ENCODE measurements at places on chromosomes 16 and 17. TPM values are rescaled to one million over a fixed set of nuclear protein-coding genes. Genes with fewer than 3 reads are reported as not detected.
A peak's percentile ranks its signal among the peaks of the same experiment; 100 is the strongest.

DNA sequence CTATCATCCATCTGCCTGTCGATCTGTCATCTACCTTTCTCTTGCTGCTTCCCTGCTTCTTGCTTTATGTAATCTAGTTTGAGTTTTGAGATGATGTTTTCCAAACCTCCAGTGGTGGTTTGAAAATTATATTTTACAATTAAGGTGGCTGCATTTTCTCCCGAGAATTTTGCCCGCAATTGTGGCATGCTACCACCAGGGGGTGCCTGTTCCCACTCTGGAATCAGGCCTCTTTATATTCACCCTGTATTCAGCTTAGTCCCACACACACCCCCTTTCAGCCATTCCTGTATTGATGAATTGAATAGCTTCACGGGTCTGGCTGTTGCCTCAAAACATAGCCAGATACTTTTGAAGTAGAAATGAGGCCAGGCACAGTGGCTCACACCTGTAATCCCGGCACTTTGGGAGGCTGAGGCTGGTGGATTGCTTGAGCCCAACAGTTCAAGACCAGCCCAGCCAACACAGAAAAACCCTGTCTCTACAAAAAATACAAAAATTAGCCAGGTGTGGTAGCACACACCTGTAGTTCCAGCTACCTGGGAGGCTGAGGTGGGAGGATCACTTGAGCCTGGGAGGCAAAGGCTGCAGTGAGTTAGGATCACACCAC is 3.2 kb downstream of the PRSS22 start:
- no peaks in the 10 kb centered on the region for H3K4me1 ChIP-seq
- DNase-seq, result no peak
- H3K27me3 ChIP-seq, result no peaks in the 10 kb centered on the region
- no peak overlapping the region for H3K4me3 ChIP-seq
- no peaks in the 10 kb centered on the region for H3K36me3 ChIP-seq

- no peak for DNase-seq
- no peaks in the 10 kb centered on the region for H3K4me1 ChIP-seq
- no peak overlapping the region for H3K4me3 ChIP-seq
- no peaks in the 10 kb centered on the region for H3K27me3 ChIP-seq
Observed at GRCh38 chr16:65154321-65154720, 32.5 kb upstream of the CDH11 start.

GRCh38 chr17:18042983-18043382 is 3.8 kb downstream of the GID4 start:
- no peaks in the 10 kb centered on the region for H3K27me3 ChIP-seq
- H3K36me3 ChIP-seq, result no peaks in the 10 kb centered on the region
- no peak overlapping the region for H3K27ac ChIP-seq
- DNase-seq, result no peak
- H3K4me3 ChIP-seq, result no peak overlapping the region

GRCh38 chr17:69232650-69233049 is 4.0 kb upstream of the ABCA10 start:
- H3K27ac ChIP-seq, result no peak overlapping the region
- no peaks in the 10 kb centered on the region for H3K36me3 ChIP-seq
- no peak for DNase-seq
- no peak overlapping the region for H3K4me3 ChIP-seq
- no peaks in the 10 kb centered on the region for H3K27me3 ChIP-seq
- peaks cover 2% of the 10 kb centered on the region for H3K4me1 ChIP-seq

The KCNJ18 gene
- not detected for total RNA-seq

- DNase-seq, result no peak
- H3K27ac ChIP-seq, result no peak overlapping the region
- H3K4me1 ChIP-seq, result no peaks in the 10 kb centered on the region
- H3K27me3 ChIP-seq, result no peaks in the 10 kb centered on the region
- no peak overlapping the region for H3K4me3 ChIP-seq
Observed at GRCh38 chr16:53417976-53418375, 16.3 kb upstream of the RBL2 start.

DNA sequence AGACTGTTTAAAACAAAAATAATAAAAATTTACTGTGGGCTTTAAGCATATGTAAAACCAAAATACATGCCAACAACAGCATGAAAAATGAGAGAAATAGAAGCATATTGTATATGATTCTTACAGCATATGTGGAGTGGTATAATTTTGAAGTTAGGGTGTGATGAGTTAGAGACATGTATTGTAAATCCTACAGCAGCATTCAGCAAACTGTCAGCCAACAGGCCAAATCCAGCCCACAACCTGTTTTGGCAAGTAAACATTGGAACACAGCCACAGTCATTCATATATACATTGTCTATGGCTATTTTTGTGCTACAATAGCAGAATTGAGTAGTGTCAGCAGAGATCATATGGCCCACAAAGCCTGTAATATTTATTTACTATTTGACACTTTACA is 42.3 kb downstream of the ZNF18 start:
- DNase-seq, result no peak
- H3K4me3 ChIP-seq, result no peak overlapping the region
- no peaks in the 10 kb centered on the region for H3K4me1 ChIP-seq
- H3K27me3 ChIP-seq, result no peaks in the 10 kb centered on the region

- no peaks in the 10 kb centered on the region for H3K4me1 ChIP-seq
- no peak overlapping the region for H3K4me3 ChIP-seq
- H3K27ac ChIP-seq, result no peak overlapping the region
- DNase-seq, result no peak
Observed at GRCh38 chr17:48194097-48194550, 86.6 kb downstream of the SNX11 start.

GRCh38 chr17:33647956-33648355 is 354.9 kb upstream of the ASIC2 start:
- H3K27ac ChIP-seq, result no peak overlapping the region
- H3K4me3 ChIP-seq, result no peak overlapping the region
- H3K36me3 ChIP-seq, result no peaks in the 10 kb centered on the region
- no peak for DNase-seq
- H3K4me1 ChIP-seq, result no peaks in the 10 kb centered on the region

DNA sequence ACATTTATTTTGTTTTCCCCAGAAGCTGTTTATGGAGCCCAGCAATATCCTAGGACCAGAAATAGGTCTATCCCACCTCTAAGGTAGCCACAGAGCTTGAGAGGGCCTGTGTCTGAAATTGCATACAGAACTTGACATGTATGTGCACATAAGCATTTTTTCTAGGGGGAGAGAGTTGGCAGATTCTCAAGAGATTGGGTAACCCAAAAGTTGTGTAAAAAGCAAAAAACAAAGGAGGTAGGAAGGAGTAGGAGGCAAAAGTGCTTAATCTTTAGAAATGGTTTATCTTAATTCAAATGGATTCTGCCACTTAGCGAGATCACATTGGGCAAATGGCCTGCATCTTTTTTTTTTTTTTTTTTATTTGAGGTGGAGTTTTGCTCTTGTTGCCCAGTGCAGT is 3.5 kb downstream of the PLK1 start:
- no peak for DNase-seq
- H3K27me3 ChIP-seq, result no peaks in the 10 kb centered on the region
- H3K4me3 ChIP-seq, result no peak overlapping the region
- H3K27ac ChIP-seq, result no peak overlapping the region
- H3K4me1 ChIP-seq, result peaks cover 3% of the 10 kb centered on the region

DNA sequence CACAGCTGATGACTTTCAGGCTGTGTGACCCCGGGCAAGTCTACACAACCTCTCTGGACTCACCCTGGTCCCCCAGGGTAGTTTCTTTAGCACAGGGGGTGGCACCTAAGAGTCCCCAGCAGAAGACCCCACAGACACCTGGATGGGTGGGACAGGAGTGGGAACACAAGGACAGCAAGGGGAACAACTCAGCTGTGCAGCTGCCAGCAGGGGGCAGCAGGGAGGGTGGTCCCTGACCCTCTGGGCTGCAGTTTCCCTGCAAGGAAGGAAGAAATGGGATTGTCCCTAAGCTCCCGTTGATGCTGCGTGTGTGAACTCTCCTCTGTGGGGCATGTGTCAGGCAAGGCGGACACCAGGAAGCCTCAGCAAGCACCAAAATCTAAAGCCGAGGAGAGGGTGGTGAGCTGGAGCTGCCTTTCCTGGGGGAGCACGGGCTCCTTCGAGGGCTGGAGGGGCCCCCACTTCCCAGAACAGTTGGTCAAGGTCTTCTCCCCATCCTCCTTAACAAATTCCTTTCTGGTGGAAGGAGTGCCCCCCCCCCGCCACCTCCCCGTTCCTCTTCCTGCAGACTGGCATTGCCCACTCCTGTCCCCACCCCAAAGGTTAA is 24.1 kb upstream of the CDH5 start:
- no peaks in the 10 kb centered on the region for H3K4me1 ChIP-seq
- peak; percentile 38 for DNase-seq
- H3K4me3 ChIP-seq, result no peak overlapping the region
- H3K27me3 ChIP-seq, result no peaks in the 10 kb centered on the region
- no peak overlapping the region for H3K27ac ChIP-seq

The EARS2 gene
- total RNA-seq, result 15.0 TPM

The TGFB1I1 gene
- total RNA-seq, result 38.0 TPM

The LGALS9 gene
- total RNA-seq, result 11.3 TPM

DNA sequence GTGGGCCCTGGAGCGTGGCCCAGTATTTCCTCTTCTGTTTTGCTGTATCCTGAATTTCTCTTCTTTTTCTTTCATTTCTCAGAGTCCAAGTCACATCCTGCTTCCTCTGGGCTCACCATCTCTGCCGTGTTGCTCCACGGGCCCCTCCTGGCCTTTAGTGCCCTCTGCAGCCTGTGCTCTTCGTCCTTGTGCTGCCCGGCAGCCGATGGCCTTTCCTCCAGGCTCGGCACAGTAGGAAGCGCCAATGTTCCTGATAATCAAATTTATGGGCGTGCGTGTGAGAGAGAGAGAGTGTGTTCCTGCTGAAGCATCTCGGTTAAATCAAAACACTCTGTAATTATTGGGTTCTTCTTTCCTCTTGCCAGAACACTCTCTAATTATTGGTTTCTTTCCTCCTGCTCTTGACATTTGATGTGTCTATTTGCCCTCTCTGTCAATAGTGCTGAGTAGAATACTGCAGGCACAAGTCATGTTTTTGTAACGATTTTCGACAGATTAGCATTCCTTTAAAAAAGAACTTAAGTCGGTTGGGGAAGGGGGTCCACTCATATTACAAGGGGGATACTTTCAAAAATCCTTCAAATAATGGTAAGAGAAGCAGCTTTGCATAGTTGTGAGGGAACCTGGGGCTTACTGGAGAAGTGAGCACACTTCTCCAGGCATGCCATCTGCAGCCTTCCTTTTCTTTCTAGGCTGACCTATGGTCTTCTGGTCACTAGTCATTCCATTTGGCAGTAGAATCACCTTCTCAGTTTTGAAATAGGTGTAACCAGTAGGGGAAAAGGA is 126.6 kb downstream of the RPTOR start:
- no peaks in the 10 kb centered on the region for H3K27me3 ChIP-seq
- H3K4me3 ChIP-seq, result no peak overlapping the region
- no peak for DNase-seq
- peaks cover 7% of the 10 kb centered on the region for H3K4me1 ChIP-seq
- H3K36me3 ChIP-seq, result no peaks in the 10 kb centered on the region

The SLC5A10 gene
- total RNA-seq, result not detected

DNA sequence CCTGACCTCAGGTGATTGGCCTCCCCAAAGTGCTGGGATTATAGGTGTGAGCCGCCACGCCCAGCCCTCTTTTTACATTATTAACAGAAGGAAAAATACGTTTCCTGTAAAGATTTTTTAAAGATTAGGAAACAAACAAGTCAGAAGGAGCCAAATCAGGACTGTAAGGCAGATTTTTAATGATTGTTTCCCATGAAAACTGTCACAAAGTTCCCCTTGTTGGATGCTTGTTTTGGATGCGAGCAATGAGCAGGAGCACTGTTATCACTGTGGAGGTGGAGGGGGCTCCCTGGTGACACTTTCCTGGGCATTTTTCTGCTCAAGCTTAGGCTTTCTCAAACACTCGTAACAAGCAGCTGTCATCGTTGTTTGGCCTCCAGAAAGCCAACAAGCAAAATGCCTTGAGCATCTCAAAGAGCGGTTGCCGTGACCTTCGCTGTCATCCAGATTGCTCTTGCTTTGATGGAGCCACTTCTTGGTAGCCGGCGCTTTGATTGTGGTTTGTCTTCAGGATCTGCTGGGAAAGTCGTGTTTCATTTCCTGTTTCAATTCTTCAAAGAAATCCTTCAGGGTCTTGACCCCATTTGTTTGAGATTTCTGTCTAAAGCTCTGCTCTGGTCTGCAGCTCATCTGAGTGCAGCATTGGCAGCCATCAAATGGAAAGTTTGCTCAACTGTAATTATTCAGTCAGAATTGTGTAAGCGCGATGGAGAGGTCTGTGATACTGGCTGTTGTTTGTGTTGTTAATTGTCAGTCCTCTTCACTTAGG is 128.7 kb downstream of the RPTOR start:
- H3K4me3 ChIP-seq, result no peak overlapping the region
- peaks cover 7% of the 10 kb centered on the region for H3K4me1 ChIP-seq
- no peaks in the 10 kb centered on the region for H3K36me3 ChIP-seq
- no peaks in the 10 kb centered on the region for H3K27me3 ChIP-seq
- H3K27ac ChIP-seq, result no peak overlapping the region
- no peak for DNase-seq
